ENCODE measurements at places on chromosomes 7 and 10. TPM values are rescaled to one million over a fixed set of nuclear protein-coding genes. Genes with fewer than 3 reads are reported as not detected.

Gene CFAP43
- total RNA-seq: not detected

Gene CPED1
- total RNA-seq: not detected

Gene NPSR1
- not detected for total RNA-seq

Gene GOLGA7B
- total RNA-seq: 0.33 TPM

Gene FHIP2A
- 24.7 TPM for total RNA-seq

DNA sequence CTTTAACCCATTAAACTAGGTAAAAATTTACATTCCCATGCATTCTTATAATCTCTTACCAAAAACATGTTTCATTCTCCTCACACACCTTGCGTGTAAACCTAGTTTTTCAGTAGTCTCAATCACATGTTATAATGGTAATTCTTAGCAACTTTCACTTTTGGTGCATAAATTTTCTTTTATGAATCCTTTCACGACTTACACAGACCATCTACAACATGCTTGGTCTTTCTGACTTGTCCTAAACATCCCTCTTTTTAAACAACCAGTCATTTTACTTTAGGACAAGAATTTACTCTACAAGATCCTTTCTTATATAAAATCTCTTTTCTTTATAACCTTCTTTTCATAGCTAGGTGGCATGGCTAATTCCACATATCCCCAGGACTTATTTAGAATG, 25.8 kb downstream of the FBXL13 start:
- DNase-seq: no peak

DNA sequence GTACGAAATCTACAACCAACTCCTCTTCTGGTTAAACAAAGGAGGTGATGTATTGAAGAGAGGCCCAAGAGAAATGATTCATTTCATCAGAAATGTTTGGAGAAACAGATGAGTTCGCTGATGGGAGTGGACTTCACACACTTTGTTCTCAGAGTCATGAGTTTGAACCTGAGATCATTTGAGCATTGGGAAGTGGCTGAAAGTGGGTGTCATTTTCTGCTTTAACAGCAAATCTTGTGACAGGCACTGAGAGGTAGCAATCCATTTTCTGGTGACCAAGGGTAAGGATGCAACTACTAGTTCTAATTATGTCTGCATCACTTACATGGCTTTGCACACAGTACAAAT, 51.4 kb downstream of the RBM20 start:
- no peak for DNase-seq

GRCh38 chr10:55214608-55215007, 413.6 kb upstream of the PCDH15 start:
- DNase-seq: no peak

DNA sequence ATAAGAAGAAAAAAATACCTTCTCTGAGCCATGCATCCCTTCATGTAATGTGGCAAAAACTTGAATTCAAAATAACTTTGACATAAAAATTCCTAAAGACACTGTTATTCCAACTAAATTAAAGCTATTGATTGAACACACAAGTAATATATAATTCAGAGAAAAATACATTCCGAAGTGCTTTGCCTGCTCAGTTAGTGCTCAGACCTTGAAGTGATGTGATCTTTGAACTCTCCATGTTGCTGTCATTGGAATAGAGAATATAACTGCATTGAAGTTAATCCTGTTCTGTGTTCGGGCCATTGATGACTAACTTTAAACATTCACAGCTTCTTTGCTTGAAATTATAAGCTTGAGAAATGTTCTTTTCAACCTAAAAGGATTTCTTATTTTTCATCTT, 114.0 kb upstream of the IFRD1 start:
- no peak for DNase-seq

DNA sequence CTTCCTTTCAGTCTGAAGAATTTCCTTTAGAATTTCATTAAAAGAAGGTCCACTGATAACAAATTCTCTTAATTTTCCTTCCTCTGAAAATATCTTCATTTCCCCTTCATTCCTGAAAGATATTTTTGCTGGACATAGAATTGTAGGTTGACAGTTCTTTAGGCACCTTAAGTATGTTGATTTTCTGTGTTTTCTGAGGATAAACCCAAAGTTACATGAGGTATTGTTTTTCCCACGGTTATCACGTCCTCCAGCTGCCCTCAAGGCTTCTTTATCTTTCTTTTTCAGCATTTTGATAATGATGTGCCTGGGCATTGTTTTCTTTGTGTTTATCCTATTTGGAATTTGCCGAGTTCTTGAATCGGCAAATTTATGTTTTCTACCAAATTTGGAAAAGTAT, 105.3 kb downstream of the ELFN1 start:
- DNase-seq: no peak

- DNase-seq: no peak
Observed at GRCh38 chr7:66886152-66886551, 34.9 kb upstream of the TMEM248 start.

DNA sequence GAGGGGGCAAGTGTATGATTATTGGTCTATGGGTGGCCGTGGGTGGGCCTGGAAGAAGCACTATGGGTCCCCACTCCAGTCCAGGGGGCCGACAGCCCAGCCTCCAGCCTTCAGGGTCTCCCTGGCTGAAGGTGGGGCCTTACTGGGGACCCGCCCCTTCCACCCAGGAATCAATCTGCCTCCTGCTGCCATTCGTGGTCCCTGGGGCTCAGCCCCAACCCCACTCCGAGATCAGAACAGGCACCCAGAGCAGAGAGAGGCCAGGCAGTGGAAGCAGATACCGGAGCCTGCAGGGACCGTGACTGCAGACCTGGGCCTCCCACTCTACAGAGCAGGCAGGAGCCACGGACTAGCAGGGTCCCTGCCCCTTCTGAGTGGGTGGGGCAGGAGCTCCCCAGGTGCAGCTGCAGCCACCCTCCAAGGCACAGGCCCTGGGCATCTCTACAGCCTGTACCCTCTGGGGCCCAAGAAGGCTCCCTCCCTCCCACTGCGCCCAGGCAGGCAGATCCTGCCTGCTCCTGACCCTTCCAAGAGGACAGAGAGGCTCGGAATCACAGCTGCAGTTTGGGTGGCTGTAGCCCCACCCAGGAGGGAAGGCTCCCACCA, 13.6 kb upstream of the FOXL3 start:
- no peak for DNase-seq

- no peak for DNase-seq
Observed at GRCh38 chr10:70206762-70207161, 26.5 kb downstream of the PPA1 start.
